ENCODE measurements at places on chromosomes 6 and 20.

DNA sequence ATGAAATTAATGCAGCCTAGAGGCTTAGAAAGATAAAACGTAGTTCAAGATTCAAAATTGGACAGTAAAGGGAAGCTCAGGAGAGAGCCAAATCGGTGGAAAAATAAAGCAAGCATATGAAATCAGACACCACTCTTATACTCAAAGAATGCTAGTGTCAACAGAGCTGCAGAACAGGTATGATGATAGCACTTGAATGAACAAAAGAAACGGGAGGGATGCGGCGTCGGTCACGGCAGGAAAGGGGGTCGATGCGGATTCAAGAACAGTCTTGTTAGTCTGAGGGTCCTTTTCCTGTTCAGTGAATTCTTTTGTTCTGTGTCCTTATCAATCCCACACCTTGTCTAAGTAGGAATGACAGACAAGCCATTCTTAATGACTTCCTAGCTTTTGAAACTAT lies 114.4 kb downstream of the FOXC1 start:
- DNase-seq, result no peak

DNA sequence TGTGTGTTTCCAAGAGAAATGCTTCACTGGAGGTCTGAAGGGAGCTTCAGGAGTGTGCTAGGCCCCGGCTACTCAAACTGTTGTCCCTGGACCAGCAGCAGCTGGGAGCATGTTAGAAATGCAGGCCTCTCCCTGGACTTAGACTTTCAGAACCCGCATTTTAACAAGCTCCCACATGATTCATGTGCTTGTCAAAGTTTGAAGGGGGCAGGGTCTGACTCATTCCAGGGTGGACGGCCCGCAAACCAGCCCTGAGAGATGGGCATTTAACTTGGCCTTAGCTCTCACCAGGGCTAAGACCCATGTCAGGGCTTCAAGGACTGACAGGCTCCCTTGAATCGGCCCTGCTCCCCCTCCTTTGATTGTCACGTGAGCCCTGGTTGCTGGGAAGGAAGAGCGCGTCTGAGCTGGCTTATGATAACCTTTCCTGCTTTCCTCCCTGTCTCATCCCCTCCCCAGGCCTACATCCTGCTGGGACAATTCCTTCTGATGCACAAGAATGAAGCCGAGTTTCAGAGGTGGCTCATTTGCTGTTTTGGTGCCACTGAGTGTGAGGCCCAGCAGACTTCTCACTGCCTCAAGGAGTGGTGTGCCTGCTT lies 35.5 kb downstream of the BANF2 start:
- peak; percentile 77 for DNase-seq

DNA sequence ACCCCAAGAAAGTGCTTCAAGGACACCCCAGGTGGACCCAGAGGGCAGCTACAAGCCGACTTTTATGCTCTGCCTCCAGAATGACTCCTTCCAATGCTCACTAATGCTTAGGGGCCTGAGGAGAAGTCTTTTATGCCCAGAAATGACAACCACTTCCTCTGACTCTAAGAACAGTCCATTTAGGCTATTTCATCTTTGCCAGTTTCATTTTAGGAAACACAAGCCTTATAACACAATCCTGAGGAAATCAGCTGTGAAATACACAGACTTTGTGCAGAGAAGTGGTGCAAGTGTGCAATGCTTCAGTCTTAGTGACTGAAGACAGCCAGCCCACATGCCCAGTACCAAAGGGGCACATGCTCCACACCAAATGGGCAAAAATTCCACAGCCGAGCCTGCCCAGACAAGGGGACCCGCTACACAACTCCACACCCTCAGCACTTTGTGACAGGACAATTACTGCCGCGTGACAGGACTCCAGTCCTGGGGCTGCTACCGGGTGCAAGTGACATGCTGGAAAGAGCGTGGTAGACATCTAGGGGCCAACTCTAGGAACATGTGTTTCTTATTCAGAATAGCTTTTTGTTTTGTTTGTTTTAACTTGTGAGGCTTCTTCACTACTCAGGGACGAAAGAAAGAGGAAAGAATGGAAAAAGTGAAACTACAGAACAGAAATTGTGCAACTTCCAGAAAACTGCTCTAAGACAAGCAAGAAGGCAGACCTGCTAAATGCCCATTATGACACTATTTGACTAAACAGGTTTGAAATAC lies 28.2 kb upstream of the PLAGL1 start:
- DNase-seq, result peak; percentile 14

- DNase-seq, result no peak
These were observed 74.9 kb downstream of the TASP1 start for GRCh38 chr20:13563854-13564253.

- DNase-seq, result no peak
These were observed 75.3 kb downstream of the TNFRSF21 start for GRCh38 chr6:47234266-47234933.

GRCh38 chr6:17354700-17355403 lies 38.5 kb upstream of the CAP2 start:
- peak; percentile 82 for DNase-seq

DNA sequence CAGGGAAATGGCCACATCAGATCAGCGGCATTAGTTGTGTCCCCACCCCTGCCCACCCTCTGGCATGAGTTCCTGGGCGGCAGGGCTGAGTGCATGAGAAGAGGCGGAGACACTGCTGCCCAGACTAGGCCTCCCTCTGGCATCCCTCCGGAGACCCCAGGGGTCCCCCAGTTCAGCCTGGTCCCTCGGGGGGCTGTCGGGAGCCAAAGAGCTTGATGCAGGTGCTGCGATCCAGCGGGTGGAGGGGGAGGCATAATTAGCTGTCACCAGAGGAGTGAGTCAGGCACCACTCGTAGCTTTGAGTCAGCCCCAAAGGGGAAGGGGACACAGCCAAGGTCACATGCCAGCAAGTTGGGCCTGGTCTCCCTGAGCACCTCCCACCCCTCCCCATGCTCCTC lies 34.5 kb downstream of the DLGAP4 start:
- no peak for DNase-seq

DNA sequence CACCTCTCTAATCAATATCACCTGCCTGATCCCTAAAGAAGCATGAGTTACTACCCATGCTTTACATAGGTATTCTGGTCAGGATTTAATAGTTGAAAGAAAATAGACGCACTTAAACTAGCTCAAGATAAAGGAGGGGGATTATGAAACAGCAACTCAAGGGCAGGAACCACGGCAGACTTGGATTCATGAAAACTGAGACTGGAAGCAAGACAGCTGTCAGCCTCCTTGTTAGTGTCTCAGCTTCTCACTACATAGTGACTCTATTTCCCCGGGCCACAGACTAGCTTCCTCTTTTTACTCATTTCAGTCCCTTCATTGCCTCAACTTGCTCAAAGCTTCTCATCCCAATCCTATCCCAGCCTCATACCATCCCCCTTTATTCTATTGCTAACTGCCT lies 4.3 kb upstream of the SH3BGRL2 start:
- no peak for DNase-seq

GRCh38 chr6:87939776-87940175 lies 107.9 kb upstream of the SPACA1 start:
- no peak for DNase-seq

GRCh38 chr6:111750753-111751673 lies 122.2 kb downstream of the FYN start:
- DNase-seq, result peak; percentile 66

DNA sequence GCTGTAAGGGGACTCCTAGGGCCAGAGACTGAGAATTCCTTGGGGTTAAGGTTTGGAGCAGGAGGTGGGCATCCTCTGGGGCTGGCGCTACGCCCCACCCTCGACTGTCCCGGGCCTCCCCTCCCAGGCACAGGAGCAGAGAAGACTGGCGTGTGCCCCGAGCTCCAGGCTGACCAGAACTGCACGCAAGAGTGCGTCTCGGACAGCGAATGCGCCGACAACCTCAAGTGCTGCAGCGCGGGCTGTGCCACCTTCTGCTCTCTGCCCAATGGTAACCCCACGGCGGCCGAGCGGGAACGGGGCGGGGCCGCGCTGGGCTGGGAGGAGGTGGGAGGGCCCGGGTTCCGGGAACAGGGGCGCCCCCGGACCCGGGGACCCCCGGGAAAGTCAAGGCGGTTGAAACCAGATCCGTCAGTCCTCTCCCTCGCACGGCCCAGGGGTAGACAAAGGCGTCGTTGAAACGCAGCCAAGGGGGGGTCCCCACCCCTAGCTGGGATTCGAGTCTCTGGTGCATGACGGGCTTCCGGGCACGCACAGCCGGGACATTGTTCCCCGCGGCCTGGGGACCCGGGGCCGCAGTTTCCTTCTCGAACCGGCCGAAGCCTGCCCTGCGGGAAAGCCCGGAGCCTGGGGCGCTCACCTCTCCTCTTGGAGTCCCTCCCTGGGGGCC lies 844 bp downstream of the WFDC2 start:
- DNase-seq, result no peak

- peak; percentile 62 for DNase-seq
These were observed 300.1 kb upstream of the KCNQ5 start for GRCh38 chr6:72321788-72322187.

DNA sequence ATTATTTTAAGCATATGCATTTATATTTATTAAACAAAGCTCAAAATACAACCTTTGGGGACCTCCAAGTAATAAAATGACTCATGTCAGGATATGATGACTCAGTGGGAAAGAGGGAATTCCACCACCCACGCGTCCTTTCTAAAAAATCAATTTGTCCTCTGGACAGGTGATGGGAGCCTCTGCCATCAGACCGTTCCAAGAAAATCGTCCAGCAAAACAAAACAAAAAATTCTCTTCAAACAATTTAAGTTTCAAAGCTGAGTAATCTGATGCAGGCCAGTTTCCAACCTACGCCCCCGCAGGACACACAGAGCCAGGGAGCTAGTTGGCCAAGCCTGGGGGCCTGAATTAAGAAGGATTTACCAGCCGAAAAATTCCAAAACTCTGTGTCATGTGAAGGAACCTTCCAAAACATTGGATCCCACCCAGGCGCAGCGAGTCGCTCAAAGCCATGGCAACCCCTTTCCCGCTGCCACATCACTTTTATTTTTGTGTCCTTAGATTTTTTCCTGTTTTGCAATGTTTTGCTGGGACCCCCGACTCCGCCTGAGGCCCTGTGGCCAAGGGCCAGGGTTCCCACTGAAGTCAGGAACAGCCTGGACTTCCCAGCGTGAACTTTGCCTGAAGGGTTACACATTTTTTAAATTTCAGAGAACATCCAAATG lies 95.3 kb downstream of the NFATC2 start:
- DNase-seq, result peak; percentile 98

DNA sequence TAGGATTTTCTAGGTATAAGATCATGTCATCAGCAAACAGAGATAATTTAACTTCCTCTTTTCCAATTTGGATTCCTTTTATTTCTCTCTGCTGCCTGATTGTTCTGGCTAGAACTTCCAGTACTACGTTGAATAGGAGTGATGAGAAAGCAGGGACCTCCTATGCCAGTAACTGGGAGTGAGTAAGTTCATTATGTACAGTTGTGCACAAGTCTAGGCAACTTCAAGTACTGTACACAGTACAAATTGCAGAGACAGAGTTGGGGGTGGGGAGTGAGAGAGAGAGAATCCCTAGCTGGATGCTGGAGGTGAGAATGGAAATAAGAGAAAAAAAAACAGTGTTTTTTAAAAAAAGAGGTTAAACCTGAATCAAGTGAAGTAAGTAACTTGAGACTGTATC lies 210.2 kb downstream of the MMUT start:
- DNase-seq, result no peak

DNA sequence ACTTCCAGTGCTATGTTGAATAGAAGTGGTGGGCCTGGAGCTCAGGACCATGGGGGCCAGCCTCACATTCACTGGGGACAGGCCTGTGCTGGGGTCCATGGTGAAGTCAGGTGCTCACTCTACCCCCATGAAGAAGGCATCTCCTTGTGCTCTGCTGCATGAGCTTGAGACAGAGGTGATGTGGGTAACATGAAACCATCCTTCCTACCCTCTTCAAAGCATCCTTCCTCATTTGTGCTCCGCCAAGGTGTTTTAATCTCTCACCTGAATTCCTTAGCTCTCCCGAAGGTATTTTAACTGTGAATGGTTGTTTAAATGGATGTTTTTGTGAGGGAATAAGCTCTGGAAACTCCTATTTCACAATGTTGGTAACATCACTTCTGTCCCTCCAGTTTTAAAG lies 209.6 kb upstream of the PCSK2 start:
- no peak for DNase-seq

DNA sequence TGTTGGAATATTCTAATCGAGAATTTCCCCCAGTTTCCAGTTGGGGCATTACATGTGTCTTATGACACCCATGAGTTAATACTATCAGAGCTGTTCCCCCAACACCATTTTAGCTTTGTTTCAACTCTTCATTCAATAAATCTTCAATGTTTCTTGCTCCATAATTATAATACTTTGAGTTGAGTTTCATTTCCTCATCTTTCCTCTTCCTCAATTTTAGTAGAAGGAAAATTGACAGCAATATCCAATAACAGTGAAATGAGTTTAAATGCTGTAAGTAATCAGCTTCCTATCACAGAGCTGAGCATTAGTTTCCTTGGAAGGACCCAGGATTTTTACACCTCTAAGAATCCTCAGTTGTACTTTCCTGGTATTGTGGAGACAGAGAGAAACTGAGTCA lies 1.0 kb upstream of the STMND1 start:
- no peak for DNase-seq

DNA sequence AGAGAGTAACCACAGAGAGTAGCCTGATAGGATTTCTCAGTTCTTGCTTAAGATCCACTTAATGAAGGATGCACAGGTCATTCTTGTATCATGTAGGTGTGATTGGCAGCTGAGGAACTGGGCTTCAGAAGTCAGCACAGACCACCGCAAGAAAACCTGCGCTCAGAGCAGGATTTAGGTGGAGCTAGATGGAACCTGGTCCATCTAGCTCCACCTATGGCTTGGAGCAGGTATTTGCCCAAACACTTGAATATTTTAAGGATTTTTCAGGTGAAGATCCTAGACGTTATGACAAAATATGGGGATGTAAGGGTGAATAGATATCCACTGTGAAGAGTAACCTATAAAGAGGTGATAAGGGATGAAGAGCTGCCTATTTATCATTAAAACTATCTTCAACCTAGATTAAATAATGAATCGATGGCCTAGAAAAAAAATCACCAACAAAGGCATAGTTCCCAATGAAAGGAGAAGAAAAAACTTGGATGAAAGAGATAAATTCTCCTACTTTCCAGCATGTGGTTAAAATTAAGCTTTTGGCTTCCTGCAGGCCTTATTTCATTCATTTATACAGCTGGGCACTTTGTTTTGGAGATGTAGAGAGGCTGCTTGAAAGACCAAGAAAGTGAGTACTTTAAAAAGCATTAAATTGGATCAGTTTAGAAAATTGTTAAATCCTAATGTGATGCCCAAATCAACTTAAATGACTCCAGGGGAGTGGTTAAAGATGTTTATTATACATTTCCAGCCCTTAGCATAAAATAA lies 778.4 kb upstream of the GJE1 start:
- DNase-seq, result no peak

- no peak for DNase-seq
These were observed 62.1 kb downstream of the SLC24A3 start for GRCh38 chr20:19274412-19275015.

GRCh38 chr20:18431206-18431605 lies 35.6 kb downstream of the DZANK1 start:
- no peak for DNase-seq

- DNase-seq, result no peak
These were observed 17.4 kb downstream of the HECA start for GRCh38 chr6:139152088-139152891.

Measured in fibroblast of skin of back (primary cell).